Choroid plexus epithelial cell (primary cell): ENCODE measurements at places on chromosomes 6 and 20.

DNA sequence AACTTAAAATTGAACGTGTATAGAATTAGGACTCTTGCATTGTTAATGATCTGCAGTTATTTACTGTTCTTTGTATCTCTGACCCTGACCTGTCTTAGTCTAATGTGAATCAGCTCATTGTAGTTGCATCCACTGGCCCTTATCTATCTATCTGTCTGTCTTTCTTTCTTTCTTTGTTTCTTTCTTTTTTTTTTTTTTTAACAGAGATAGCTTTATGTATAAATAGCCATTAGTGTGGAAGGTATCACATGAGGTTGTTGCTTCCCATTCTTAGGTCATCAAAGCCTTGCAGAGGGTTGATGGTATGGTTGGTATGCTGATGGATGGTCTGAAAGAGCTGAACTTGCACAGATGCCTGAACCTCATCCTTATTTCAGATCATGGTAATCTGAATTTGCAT is 59.9 kb downstream of the ENPP1 start:
- peak; percentile 73 for DNase-seq

GRCh38 chr20:49620364-49621240 is 52.7 kb upstream of the PTGIS start:
- DNase-seq: no peak

DNA sequence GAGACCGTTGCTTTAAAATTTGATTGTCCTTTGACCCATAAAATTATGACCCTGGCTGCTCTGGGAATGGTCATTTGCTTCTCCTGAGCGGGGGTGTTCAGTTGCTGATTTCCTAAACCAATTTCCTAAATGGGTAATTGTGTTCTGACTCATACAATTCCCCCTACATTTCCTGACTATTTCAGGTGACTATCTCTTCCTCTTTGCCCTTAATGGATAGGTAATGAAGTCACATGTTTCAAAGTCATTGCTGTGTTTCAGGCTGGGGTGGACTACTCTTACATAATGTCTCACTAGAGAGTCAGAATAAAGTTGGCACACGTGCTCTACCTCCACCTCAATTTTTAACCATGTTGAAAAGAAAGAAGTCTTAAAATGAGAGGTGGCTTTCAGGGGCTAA is 109.8 kb downstream of the DOK5 start:
- DNase-seq: no peak

GRCh38 chr6:33380272-33380981 is 11.2 kb upstream of the KIFC1 start:
- no peak for DNase-seq

- DNase-seq: no peak
Measured at GRCh38 chr6:97304701-97305100, 21.7 kb upstream of the MMS22L start.

DNA sequence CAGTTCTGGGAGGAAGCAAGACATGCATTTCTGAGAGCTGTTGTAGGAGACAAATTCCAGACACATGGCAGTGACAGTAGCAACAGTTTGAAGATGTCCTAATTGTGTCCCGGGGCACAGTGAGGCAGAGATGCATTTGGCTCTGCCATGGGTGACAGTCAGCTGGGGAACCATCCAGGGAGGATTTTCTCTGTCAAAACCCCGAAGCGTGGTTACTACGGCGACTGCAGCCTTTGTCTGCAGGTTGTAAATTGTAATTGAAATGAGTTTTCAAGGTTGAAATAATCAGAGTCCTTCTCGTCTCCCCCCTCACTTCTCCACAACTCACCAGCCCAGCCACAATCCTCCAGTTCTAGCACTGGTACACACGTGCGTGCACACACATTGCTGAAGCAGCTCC is 100.1 kb downstream of the GRM4 start:
- no peak for DNase-seq

DNA sequence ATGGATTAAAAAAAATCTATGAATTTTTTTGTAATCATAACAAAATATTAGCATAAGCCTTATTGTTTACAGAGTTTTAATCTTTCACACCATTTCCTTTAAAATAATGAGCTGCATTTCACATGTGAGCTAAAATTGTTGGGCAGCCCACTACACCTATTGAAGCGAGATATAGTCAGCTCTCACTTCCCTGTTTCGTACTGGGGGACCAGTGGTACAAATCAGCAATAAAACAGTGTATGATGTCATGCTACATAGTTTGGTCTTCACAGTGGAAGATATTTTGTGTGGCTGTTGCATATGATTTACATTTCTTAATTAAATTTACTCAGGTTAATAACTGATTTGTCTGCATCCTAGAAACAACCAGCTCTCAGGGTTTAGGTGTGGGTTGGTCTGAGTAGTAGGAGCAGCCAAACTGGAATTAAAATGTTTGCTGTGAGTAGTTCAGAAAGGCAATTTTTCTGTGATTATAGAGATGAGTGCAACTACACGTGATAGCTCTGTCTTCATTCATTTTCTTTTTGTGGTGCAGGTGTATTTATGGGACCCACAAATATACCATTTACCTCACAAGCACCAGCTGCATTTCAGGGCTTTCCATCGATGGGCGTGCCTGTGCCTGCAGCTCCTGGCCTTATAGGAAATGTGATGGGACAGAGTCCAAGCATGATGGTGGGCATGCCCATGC is 99.3 kb downstream of the B3GAT2 start:
- DNase-seq: no peak

DNA sequence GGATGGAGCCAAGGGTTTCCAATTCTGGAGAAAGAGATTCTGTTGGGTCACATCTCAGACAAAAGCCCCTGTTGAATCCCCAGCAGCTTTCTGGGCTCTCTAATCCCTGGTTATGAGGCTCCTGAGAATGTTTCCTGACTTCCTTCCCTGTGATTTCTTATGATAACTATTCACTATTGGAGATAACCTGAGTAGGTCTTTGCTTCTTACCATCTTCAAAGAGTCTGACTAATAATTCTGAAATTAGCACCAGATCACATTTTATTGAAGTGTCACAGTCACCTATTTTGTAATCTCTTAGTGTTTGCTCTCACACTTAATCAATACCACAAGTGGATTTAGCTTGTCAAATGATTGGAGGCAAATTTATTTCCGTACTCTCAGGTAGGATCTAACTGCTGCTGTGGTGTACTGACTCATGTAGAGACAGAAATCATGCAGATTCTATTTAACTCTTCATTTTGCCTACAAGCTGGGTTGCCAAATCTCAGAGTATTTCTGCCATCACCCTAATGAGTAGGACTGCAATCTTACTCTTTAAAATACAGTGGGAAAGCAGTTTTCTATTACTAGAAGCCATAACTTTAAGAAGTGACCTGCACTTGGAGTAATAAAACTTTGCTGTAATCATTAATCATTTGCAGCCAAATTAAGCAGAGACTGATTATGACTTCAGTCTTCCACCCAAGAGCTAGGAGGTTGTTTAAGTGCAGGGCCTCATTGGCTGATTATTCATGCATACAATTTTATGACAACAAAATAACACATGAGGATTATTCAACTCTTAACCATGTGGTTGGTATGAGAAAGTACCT is 422.1 kb downstream of the EPM2A start:
- no peak for DNase-seq

DNA sequence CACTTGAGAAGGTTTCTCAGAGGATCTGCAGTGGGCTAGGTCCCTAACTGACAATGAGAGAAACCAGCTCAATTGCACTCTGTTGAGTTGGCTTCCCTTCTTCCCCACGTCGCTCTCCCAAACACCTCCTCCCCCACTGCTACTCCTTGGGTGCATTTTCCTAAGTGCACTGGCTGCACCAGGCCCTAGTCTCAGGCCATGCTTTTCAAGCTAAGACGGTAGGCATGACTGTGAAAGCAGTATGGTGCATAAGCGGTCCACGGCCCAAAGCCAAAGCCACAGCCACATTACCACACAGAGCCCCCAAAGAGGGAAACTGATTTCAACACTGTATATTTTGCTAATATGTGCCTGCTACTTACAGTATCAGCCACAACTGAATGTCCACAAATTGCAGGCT is 62.1 kb upstream of the RBM24 start:
- no peak for DNase-seq
